ENCODE measurements at places on chromosomes 7 and 10.

DNA sequence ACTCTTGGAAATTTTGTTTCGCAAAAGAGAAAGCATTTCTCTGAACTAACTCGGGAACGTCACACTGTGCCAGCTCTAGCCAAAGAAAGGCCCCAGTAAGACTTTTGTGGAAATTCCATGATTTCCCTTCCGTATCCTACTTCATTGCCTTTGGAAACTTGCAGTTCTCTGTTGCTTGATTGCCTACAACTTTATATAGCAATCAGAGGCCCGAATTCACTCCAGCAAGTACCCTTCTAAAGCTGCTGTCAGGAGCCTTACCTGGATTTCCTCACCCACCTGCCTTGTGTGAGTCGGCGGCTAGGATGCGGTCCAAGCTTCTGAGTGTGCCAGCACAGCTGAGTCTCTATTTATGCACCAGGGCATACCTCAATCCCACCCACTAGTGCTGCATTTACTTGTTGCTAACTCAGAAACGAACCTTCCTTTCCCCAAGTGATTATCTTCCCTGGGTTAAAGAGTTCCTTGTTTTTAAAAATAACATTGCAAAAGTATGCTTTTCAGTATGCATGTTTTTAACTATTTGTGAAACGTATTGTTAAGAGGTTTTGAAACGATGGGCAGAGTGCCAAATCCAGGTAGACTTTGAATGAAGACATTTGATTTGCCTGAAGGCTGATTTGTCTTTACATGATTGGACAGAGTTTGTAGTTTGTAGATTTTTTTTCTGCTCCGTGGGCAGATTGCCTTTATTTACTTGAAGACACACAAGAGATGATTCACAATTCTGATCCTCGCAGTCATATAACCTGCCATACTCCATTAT lies at the start of gene AGR2:
TSS of gene AGR2 (minus strand) at position 326 of the 766 bp plus-strand sequence. CDS start 3,203 bp downstream, outside the sequence.
- DNase-seq: no peak

DNA sequence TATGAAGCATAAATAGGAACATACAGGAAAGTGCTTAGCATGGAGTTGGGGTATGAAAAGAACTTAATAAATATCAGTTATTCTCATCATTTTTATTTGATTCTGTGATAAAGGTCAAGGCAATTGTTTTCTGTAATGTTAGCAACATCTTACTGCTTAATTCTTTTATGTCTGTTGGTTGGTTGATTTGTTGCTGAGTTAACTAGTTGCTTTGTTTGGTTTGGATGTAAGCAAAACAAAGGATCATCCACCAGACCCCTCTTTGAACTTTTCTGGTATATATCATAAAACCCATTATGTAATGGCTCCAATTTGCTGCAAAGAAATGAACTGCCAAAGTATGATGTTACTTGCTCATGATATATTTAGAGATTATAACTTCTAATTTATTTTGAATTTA lies 44.5 kb downstream of the CH25H start:
- no peak for DNase-seq

GRCh38 chr7:150398108-150398964 lies 19.2 kb downstream of the ZNF775 start:
- DNase-seq: no peak

- DNase-seq: no peak
These were observed 32.6 kb upstream of the NME8 start for GRCh38 chr7:37815671-37816371.

GRCh38 chr7:149367418-149368180 lies 93.3 kb downstream of the ZNF777 start:
- DNase-seq: no peak

DNA sequence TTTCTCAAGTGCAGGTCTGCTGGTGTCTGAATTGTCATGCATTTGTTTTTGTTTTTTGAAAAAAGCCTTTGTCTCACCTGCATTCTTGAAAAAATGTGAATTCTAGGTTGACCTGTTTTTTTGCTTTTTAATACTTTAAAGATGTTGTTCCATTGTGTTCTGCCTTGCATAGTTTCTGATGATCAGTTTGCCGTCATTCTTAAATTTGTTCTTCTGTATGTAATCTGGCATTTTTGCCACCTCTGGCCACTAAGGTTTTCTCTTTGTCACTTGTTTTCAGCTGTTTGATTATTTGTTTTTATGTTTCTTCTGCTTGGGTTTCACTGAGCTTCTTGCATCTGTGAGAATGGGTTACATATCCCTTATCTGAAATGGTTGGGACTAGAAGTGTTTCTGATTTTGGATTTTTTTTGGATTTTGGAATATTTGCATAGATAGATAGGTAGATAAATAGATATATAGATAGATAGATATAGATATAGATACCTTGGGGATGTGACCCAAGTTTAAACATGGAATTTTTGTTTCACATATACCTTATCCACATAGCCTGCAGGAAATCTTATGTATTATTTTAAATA lies 16.5 kb downstream of the MGMT start:
- no peak for DNase-seq

- no peak for DNase-seq
These were observed 155.2 kb downstream of the DGKI start for GRCh38 chr7:137691566-137691965.

DNA sequence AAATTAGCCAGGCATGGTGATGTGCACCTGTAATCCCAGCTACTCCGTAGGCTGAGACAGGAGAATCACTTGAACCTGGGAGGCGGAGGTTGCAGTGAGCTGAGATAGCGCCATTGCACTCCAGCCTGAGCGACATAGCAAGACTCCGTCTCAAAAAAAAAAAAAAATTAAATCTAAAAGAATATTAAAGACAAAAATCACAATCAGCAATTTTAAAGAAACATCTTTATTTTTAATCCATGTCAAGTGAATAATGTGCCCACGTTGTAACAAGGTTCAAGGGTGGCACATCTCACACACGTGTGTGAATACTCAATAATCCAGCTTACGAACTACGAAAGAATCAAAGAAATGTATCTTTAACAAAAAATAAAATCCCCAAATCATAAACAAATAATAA lies 23.0 kb downstream of the SLC37A3 start:
- no peak for DNase-seq

GRCh38 chr7:44445986-44446671 lies 44.3 kb downstream of the NUDCD3 start:
- no peak for DNase-seq

DNA sequence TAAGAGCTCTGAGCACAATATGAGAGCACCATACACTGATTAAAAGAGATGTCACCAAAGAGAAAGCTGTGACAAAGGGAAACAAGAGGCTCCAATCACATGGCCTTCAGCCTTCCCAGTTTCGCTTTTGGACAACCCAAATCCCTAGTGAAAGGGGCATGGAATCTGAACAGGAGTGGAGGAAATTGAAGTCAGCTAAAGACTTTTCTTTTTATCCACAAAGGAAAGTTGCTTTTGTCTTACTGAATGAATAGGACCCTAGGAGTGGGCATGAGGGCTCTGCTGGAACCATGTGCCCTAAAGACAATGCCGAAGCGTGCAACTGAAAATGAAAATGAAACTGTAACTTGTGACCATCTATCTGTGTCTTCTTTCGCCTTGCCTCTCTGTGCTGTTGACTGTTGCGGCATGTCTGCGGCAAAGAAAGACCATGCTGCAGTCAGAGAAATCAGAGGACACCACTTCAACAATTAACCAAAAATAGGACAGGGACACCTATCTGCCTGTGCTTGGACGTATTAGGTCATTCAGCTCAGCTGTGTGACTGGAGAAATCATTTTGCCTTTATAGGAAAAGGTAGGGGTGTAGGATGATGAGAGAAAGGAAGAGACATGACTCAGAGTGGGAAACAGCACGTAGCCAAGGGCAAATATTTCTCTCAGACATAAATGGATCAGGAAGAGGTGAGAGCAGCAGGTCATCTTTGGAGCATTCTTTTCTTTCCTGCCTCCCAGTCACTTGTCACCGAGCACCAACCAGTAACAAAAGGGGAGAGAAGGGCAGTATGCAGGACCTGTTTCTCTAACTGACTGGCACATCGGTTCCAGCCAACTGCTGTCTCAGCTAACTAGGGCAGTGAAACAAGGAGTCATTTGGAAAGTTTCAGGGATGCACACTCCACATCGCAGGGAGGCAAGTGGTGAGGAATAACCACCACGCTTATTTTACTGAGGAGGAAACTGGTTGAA lies 12.3 kb downstream of the CAV2 start:
- DNase-seq: peak; percentile 74

GRCh38 chr7:76008156-76008687 lies 13.8 kb upstream of the TMEM120A start:
- DNase-seq: no peak

GRCh38 chr7:121219026-121219425 lies 109.8 kb upstream of the WNT16 start:
- DNase-seq: no peak

GRCh38 chr10:119177708-119178371 lies 772 bp downstream of the PRDX3 start:
- no peak for DNase-seq

GRCh38 chr10:46037107-46037825 lies 6.8 kb upstream of the NCOA4 start:
- DNase-seq: no peak

- no peak for DNase-seq
These were observed 405.3 kb upstream of the ETV1 start for GRCh38 chr7:14394786-14395185.

DNA sequence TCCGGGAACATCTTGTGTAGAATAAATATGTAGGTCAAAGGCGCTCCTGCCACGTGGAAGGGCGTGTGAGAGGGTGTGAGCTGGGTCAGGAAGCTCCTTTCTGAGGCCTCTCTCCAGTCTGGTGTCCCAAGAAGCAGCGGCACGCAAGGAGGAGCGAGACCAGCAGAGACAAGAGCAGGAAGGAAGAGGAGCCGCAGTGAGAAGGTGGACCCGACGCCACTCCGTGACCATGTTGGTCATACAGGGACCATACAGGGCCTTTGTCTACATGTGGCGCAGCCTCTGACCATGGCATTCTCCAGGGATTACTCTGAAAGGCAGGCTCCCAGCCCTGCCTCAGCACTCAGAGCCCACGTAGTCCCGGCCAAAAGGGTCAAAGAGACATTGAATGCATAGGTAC lies 26.2 kb upstream of the EN2 start:
- DNase-seq: no peak

GRCh38 chr7:78179211-78179610 lies 380.6 kb downstream of the PHTF2 start:
- DNase-seq: peak; percentile 30

- no peak for DNase-seq
These were observed 54.9 kb downstream of the FANK1 start for GRCh38 chr10:125951290-125951689.

- DNase-seq: no peak
These were observed 56.2 kb downstream of the JMJD1C start for GRCh38 chr10:63409465-63410027.

DNA sequence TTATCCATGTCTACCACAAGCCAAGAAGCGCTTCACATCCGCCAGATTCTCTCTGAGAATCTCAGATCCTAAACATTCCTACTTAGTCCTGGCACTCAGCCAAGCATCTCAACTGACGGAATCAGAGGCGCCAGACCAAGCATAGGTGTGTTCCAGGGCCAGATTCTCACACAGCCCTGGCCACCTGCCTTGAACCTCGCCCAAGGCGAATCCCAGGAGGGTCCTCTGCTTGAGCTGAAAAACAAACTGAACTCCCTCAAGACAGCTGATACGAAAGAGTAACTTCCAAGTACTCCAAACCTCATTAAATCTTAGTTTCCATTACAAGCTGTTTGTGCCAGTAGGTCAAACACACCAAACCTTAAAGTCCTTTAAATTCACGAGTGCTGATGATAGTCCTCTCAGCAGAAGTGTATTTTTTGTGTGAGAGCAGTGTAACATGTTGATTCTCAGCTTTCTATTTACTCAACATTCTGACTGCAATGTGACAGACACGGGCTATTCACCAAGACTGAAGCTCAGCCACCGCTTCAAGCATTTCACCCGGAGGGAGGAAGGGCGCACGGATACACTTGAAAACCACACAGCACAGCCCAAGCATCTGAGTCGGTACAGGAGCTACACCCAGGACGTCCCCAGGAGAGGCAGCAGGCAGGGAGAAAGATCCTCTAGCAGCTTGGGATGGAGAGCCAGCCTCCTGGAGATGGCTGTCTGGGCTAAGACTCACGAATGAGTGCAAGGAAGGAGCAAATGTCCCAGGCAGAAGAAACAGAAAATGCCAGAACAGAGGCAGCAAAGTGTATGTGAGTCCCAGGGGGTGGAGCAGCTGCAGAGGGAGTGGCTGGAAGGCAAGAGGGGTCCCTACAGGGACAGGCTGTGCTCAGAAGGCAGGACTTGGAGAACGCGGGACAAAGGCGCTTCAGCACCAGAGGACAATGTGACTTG lies 6.0 kb downstream of the PARD3 start:
- peak; percentile 35 for DNase-seq

DNA sequence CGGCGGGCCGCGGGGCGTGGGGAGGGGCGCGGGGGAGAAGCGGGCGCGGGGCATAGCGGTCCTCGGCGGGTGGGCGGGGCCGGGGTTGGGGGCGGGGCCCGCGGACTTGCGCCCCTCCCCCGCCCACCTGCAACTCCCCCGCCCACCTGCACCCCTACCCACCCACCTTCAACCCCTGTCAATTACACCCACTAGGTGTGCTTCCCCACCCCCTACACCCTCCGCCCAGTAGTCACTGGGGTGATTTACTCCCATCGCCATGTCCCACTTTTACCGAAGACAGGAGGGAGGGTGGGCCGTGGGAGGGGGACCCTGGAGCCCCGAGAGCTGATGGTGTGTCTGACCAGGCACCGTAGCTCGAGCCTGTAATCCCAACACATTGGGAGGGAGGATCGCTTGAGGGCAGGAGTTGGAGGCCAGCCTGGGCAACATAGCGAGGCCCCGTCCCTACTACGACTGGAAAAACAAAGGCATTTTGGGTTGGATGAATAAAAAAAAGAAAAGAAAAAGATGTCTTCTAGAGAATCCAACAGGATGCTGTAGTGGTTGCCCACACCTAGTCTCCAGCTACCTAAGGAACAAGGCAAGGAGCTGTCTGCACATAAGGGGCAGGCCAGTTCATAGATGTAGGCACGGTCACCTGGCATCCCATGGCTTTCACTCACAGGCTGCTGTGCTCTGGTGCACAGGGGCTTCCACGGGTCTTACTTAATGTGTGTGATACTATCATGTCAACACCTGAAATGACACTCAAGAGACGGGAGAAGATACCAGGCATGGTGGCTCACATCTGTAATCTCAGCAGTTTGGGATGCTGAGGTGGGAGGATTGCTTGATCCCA lies 761 bp downstream of the KCTD7 start:
- no peak for DNase-seq

DNA sequence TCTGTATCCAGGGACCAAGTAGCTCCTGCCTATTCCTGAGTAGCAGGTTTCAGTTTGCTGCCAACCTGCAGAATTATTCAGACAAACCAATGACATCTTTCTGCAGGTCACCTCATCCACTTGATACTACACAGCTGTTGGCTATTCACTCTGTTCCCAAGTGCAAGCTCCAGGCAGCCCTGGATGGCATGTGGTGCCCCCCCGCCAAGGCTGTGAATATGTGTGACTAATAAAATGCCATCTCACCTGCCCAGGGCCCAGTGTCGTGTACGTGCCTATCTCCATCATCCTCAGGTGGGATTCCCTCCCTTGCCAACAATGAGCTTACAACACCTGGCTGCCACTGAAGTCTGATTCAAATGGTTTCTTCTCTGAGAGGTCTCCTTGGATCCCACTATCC lies 125.8 kb downstream of the RAB11FIP2 start:
- no peak for DNase-seq
